ENCODE measurements at places on chromosomes 13 and 19.
A peak's percentile ranks its signal among the peaks of the same experiment; 100 is the strongest.

- no peak overlapping the region for H3K4me3 ChIP-seq
- H3K27me3 ChIP-seq, result peaks cover 4% of the 10 kb centered on the region
- peaks cover 3% of the 10 kb centered on the region for H3K4me1 ChIP-seq
Measured at GRCh38 chr19:42028304-42029216, 34.5 kb upstream of the ATP1A3 start.

DNA sequence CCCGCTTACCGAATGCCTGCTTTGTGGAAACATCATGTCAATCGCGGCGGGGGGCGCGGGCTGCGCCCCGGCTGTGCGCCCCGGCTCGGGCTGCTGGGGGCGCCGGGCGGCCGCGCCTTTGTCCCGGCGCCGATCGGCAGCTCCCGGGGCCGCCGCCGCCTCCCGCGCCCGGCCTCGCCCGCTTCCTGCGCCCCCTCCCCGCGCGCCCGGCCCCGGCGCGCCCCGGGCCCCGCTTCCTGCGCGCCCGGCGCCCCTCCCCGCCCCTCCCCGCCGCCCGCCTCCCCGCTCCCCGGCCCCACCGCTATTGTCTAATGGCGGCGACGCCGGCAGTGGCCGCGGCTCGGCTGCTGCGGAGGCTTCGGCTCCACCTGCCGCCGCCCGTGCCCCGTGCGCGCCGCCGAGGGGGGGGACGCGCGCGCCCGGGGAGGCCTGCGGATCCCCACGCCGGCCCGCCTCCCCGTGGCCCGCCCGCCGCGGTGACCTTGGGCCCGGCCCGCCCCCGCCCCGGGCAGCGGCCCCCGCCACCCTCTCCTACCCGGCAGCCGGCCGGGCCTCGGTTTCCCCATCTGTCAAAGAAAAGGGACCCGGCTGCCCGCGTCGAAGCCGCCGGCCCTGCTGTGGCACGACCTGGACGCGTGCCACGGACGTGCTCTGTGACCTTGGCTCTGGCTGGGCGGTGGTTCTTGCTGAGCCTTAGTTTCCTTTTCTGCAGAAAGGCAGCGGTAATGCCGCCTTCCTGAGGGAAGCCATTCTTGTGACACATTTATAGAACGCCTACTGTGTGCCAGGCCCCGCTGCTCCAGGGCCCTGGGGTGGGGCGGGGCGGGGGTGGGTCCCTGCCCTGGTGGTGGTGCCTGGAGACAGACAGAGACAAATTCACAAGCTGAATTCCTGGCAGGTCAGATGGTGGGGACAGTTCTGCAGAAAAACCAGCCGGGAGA, at the start of gene TLE5:
Gene TLE5 (minus strand): TSS at position 331 of the 941 bp plus-strand sequence. CDS start 295 bp downstream, at position 36.
- H3K27me3 ChIP-seq, result no peaks in the 10 kb centered on the region
- peaks cover 5% of the 10 kb centered on the region for H3K4me1 ChIP-seq
- peak within 1 kb of the TSS; percentile 53 for H3K27ac ChIP-seq
- peak within 1 kb of the TSS; percentile 60 for H3K4me3 ChIP-seq
- DNase-seq, result no peak

GRCh38 chr19:31141301-31141700, 207.9 kb downstream of the TSHZ3 start:
- no peaks in the 10 kb centered on the region for H3K36me3 ChIP-seq
- no peaks in the 10 kb centered on the region for H3K27me3 ChIP-seq
- no peak overlapping the region for H3K4me3 ChIP-seq

DNA sequence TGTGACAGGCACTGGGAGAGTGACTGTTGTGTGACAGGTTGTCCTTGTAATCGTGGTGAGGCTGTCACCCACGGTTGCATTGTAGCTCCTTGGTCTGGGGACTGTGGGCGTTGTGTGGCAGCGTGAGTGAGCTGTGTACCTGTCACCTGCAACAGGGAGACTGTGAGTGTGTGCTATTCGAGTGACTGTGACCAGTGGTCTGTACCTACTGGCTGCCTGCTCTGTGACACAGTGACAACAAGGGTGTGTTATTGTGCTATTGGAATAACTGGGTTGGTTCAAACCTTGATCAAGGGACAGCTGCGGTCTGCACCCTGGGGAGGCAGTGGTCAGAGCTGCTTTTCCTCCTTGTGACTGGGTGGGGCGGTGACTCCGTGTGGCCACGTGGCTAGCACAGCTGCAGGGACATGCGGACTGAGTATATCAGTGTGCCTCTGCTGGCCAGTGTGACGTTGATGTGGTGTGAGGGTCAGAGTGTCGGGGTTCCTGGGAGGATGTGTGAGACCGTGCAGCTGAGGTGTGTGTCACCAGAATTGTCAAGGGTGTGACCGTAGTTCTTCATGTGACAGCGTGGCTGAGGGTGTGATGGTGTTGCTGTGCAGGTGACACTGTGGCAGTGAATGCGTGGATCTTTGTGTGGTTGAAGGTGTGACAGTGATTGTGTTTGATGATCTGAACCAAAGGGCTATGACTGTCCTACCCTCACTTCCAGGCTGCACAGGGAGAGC, 10.1 kb upstream of the NFIX start:
- H3K36me3 ChIP-seq, result no peaks in the 10 kb centered on the region
- DNase-seq, result peak; percentile 56
- no peak overlapping the region for H3K27ac ChIP-seq
- peaks cover 11% of the 10 kb centered on the region for H3K4me1 ChIP-seq
- no peak overlapping the region for H3K4me3 ChIP-seq

DNA sequence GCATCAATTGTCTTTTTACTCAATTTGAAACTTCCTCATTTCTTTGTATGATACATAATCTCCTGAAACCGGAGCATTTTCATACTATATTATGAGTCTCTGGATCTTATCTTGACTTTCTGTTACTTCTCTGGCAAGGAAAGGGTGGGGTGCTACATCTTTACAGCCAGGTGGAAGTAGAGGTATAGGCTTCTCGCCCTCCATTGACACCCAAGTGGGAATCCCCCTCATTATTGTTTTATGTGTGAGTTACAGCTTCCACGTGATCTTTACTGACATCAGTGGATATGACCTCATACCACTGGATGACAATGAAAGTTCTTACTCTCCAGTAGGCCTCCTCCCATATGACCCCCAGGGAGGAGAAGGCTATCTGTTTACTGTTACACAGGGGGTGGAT, 262.1 kb upstream of the DACH1 start:
- H3K4me1 ChIP-seq, result no peaks in the 10 kb centered on the region
- DNase-seq, result no peak
- no peak overlapping the region for H3K27ac ChIP-seq
- no peak overlapping the region for H3K4me3 ChIP-seq
- H3K36me3 ChIP-seq, result no peaks in the 10 kb centered on the region

GRCh38 chr13:110483386-110483968, 78.0 kb downstream of the RAB20 start:
- no peak overlapping the region for H3K4me3 ChIP-seq
- H3K27ac ChIP-seq, result no peak overlapping the region
- no peaks in the 10 kb centered on the region for H3K27me3 ChIP-seq
- peaks cover 11% of the 10 kb centered on the region for H3K36me3 ChIP-seq
- H3K4me1 ChIP-seq, result no peaks in the 10 kb centered on the region

DNA sequence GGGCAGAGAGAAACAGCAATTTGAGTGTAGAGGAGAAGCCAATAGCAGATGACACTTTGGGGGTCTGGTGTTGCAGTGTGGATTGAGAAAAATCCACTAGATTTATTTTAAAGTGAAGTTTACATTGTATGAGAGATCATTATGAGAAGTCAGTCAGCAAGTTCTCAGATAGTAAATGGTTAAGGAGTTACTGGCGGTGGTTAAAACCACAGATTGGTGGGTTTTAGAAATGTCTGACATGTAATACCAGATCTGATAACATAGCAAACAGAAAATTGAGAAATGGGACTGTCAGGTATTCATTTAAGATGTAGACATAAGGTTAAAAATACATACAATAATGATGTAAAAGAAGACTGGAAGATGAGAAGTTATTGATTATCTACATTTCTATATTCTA, 7.2 kb downstream of the ABHD13 start:
- no peak for DNase-seq
- no peaks in the 10 kb centered on the region for H3K4me1 ChIP-seq
- no peaks in the 10 kb centered on the region for H3K36me3 ChIP-seq
- no peak overlapping the region for H3K4me3 ChIP-seq
- no peaks in the 10 kb centered on the region for H3K27me3 ChIP-seq

DNA sequence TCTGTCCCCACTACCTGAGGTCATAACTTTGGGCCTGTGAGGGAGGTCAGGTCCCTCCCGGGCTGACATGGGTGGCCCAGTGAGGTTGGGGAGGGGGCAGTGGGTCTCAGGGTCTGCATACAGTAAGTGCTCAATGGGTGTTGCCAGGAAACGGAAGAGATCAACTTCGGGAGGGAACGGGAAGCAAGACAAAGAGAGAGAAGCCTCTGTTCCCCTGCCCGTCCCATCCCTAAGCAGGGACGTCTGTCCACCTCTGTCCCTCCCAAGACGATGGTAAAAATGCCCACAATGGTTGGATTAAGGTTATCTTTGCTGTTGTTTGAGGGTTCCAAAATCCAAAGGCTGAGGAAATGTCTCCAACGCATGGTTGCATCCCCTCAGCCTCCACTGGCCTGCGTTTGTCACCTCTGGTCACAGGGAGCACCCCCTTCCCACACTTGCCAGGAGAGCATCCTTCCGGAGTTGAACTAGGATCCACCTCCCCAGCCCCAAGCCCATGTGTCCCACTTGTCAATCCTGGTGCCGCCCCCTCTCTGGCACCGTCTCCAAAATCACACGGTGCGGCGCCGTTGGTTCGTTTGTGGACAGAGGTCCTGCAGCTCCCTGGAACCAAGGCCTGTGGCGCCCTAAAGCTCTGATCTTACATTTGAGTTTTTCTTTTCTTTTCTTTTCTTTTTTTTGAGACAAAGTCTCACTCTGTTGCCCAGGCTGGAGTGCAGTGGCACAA, 774 bp upstream of the HOMER3 start:
- no peaks in the 10 kb centered on the region for H3K4me1 ChIP-seq
- H3K27me3 ChIP-seq, result no peaks in the 10 kb centered on the region
- DNase-seq, result no peak
- H3K27ac ChIP-seq, result no peak overlapping the region

DNA sequence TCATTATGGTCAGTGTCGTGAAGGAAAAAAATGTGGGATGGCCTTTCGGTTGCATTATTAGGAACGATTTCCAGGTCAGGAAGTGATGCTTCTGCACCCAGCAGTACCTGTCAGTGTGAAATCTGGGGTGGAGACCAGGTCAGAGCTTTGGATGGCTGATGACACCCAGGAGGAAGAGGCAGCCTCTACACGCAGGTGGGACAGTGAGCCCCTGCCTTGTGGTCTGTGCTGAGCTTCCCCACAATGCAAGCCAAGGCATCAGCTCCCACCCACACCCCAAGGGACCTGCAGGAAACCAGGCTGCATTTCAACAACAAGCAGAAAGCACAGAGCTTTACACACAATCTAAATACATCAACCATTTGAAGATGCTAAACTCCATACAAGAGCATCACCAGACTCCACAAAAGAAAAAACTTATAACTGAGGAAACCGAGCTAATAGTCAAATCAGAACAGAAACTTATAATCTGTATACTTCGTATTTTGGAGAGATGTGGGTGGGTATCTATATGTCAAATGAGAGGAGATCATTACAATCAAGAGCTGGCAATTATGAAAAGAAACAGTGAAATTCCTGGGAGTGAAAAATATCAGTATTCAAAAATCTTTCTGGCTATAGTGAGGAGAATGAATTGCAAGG, 130.1 kb downstream of the ZDHHC20 start:
- H3K27ac ChIP-seq, result no peak overlapping the region
- DNase-seq, result no peak
- no peaks in the 10 kb centered on the region for H3K36me3 ChIP-seq
- no peak overlapping the region for H3K4me3 ChIP-seq
- H3K27me3 ChIP-seq, result no peaks in the 10 kb centered on the region
- H3K4me1 ChIP-seq, result no peaks in the 10 kb centered on the region

DNA sequence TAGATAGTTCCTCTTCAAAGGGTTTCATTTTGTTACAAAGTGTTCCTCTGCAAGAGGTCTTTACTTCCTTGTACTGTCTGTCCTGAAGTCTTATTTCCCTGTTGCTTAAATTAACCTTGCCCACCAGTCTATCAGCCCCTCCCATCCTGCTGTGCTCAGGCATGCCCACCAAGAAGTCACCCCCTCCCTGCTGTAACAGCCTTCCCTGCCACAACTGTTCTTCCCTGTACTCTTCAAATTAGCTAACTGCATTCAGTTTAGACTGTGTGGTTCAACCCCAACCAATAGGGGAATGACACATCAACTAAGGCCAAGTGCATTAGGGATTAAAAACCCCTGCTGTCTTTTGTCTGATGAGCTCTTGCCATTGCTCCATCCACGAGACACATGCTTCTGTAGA, 34.4 kb upstream of the ZNF562 start:
- H3K36me3 ChIP-seq, result no peaks in the 10 kb centered on the region
- H3K27ac ChIP-seq, result no peak overlapping the region
- no peak overlapping the region for H3K4me3 ChIP-seq
- H3K4me1 ChIP-seq, result no peaks in the 10 kb centered on the region
- no peaks in the 10 kb centered on the region for H3K27me3 ChIP-seq
- no peak for DNase-seq

GRCh38 chr19:41813911-41814310, 17.5 kb downstream of the CEACAM3 start:
- no peaks in the 10 kb centered on the region for H3K36me3 ChIP-seq
- no peak for DNase-seq
- H3K27ac ChIP-seq, result no peak overlapping the region
- no peaks in the 10 kb centered on the region for H3K27me3 ChIP-seq

Measured in fibroblast of lung (primary cell).